ENCODE measurements at places on chromosomes 6 and 20.

- DNase-seq, result no peak
Measured at GRCh38 chr20:62779417-62779685, 16.9 kb upstream of the MRGBP start.

DNA sequence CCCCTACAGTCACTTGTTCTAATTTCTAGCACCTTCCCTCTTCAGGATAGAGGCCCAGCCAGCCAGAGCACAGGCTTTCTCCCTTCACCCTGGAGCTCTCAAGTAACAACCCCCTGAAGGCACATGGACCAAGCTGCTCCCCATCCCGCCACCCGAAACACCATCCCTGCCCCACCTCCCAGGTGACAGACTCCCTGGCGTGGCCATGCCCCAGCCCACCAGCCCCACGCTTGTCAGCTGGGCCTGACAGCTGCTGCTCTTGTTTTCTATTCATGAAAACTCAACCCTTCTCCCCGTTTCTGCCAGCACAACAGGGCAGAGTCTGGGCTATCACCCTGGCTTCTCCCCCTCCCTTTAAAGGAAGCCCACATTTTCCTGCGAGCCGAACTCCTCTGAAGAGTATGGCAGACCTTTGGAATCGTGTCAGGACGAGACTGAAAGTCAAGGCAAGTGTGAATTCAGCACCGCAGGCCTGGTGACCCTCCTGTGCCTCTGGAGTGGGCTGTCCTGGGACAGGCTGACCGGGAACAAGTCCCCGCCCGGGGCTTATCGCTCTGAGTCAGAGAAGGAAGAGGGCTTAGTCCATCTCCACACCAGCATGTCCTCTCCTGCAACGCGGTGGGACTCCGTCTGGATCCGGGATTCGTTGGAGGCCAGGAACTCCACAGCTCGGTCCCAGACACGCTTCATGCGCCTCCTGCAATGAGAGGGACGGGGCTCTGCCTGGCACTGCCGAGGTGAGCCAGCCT, 16.7 kb downstream of the LEMD2 start:
- peak; percentile 18 for DNase-seq

- no peak for DNase-seq
Measured at GRCh38 chr20:18057994-18058349, 256 bp upstream of the OVOL2 start.

- no peak for DNase-seq
Measured at GRCh38 chr6:139508023-139508422, 133.6 kb upstream of the CITED2 start.

DNA sequence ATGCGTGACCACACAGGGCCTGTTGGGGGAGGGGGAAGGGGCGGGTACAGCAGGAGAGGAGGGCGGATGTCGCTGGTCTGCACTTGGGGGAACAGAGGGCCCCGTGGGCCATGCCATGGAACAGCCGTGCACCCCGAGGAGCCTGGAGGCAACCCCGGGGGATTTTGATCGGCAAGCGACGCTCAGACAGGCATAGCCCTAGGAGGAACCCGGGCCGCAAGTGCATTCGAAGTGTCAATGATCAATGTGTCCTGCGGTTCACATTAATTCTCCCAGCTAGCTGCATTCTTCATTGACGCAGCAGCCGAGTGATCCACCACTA, 772.8 kb upstream of the DEFB115 start:
- no peak for DNase-seq

- DNase-seq, result no peak
Measured at GRCh38 chr20:8930726-8931125, 138.2 kb upstream of the PLCB4 start.

DNA sequence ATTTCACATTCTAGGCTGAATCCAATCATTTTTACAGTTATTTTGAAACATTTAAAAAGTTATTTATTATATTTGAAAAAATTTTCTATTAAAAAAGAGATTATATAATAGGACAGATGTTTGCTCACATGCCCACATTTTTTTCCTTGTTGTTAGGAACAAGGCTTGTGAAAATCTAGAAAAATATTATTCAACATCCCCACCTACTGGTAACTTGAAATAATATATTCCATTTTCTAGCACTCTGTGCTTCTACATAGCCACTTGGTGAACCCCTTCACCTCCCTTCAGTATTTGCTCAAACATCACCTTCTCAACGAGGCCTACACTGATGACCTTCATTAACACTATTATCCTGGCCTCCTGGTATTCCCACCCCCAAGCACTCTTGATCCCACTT, 18.3 kb upstream of the GPRC6A start:
- peak; percentile 50 for DNase-seq

- DNase-seq, result no peak
Measured at GRCh38 chr20:37096415-37097041, 731 bp upstream of the RBL1 start.

DNA sequence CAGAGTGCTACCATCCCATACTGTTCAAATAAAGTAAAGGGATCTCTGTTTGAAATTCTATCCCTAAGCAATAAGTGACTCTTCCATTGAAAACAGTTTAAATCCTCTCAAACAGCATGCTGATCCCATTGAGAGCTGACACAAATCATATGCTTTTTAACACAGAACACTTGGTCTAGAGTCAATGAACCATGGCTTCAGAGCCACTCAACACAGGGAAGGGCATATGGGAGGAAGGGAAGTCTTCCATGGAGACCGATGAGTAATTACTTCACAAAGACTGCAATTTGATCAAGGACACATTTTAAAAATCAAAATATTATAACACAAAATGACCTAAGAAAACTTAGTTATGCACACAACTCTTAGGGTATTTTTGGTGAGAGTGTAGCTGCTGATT, 1073.0 kb upstream of the MAP3K7 start:
- peak; percentile 18 for DNase-seq

- DNase-seq, result peak; percentile 36
Measured at GRCh38 chr20:52493171-52493721, 301.7 kb upstream of the ZFP64 start.

All from NCI-H1694 treated with DMSO at 0.1 percent for 48 hours (cell line).